NCI-H69 (cell line): ENCODE measurements at places on chromosomes 16 and 17.
A peak's percentile ranks its signal among the peaks of the same experiment; 100 is the strongest.

- DNase-seq = no peak
Observed at GRCh38 chr17:13502263-13502662, 99.5 kb downstream of the HS3ST3A1 start.

- DNase-seq = no peak
Observed at GRCh38 chr17:19000531-19001325, 3.8 kb downstream of the FAM83G start.

GRCh38 chr16:6977291-6977690 is 355.4 kb upstream of the RBFOX1 start:
- no peak for DNase-seq

- DNase-seq = peak; percentile 37
Observed at GRCh38 chr17:6452471-6453266, 8.4 kb downstream of the PIMREG start.
